ENCODE measurements at places on chromosomes 13 and 19. TPM values are rescaled to one million over a fixed set of nuclear protein-coding genes. Genes with fewer than 3 reads are reported as not detected.

The ZNF256 gene
- 7.2 TPM for total RNA-seq

GRCh38 chr13:20360041-20360491, 127.9 kb upstream of the GJB6 start:
- no peak for DNase-seq

DNA sequence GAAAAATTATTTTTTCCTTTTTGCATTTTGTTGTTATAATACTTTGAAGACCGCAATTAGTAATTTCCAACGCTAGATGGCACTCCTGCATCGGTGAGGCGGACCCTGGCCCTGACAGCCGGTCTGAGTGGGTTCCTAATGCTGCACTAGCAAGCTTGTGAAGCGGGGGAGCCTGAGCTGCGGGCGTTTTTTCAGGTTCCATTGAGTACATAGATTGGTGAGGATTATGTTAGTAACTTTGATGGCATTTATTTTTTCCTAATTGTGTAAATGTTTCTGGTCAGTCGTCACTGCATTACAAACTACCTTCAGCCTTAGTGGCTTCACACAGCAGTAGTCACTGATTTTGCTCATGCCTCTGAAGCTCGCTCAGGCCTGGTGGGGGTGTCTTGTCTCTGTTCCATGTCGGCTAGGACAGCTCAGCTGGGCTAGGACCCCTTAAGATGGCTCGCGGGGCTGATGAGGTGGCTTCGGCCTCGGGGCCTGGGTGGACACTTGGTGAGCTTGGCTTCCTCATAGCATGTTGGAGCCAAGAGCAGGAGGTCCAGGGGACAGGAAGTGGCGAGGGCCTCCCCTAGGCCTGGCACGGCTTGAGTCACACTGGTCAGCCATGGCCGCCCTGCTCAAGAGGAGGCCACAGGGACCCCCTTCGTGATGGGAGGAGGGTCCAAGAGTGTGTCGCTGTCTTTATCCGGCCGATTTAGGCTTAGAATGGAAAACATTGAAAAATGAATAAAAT, 25.0 kb downstream of the ERCC5 start:
- peak; percentile 35 for DNase-seq

DNA sequence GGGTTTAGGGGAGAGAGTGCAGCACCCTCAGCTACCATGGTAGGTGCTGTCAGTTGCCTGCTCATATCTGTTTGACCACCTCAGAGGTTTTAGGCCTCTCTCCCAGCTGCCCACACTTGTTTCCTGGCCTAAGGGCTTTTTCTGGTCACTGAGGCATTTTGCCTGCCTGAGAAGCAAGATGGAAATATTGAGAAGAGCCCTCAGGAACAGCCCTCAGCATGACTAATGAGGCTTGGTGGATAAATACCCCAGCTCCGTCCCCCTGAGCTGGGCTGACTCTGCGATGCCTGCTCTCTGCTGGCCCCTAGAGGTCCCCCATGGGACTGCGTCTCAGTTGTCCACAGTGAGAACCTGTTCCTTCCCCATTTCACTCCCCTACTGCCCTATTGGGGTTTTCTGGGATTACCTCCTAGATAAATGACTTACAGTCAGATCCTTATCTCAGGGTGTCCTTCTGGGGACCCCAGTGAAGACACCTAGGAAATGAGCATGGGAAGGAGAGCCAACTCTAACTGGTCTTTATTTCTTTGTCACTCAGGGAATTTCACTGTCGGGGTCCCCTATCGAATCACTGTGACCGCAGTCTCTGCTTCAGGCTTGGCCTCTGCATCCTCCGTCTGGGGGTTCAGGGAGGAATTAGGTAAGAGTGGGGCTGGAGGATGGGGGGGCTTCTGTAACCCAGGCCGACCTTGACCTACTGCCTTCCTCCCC, 13.3 kb downstream of the PALM3 start:
- no peak for DNase-seq

- DNase-seq = no peak
Observed at GRCh38 chr13:59663707-59664106, 500.0 kb downstream of the DIAPH3 start.

Measured in prostate gland (tissue), 2 donors.